A549 treated with DMSO at 1 μM for 4 hours (cell line): ENCODE measurements at places on chromosomes 1 and 21. TPM values are rescaled to one million over a fixed set of nuclear protein-coding genes. Genes with fewer than 3 reads are reported as not detected.

The SPRR3 gene
- total RNA-seq = not detected in 5 replicates

The SYNC gene
- 9.6 to 16.2 TPM (median 10.9 TPM) in 5 replicates for total RNA-seq

The SERPINC1 gene
- total RNA-seq = 0.07 TPM in 2 of 5 replicates, not detected in the others

The ANKRD35 gene
- total RNA-seq = not detected in 5 replicates

The GUCA2B gene
- total RNA-seq = 0.21 to 0.45 TPM in 2 of 5 replicates, not detected in the others

The IGSF3 gene
- total RNA-seq = 19.0 to 26.5 TPM (median 23.3 TPM) in 5 replicates

The CFHR4 gene
- total RNA-seq = not detected in 5 replicates

The DRAXIN gene
- total RNA-seq = 0.09 to 0.23 TPM (median 0.17 TPM) in 5 replicates

The PLEKHA6 gene
- 21.1 to 30.6 TPM (median 26.1 TPM) in 5 replicates for total RNA-seq

The TMEM61 gene
- total RNA-seq = 0.34 to 0.50 TPM (median 0.40 TPM) in 3 of 5 replicates, not detected in the others

The TMEM54 gene
- 30.5 to 45.4 TPM (median 39.3 TPM) in 5 replicates for total RNA-seq

The PTPRC gene
- total RNA-seq = not detected in 5 replicates

The FCGR3B gene
- not detected in 5 replicates for total RNA-seq

The C1orf105 gene
- not detected in 5 replicates for total RNA-seq

The RXFP4 gene
- total RNA-seq = not detected in 5 replicates

The BRDT gene
- total RNA-seq = not detected in 5 replicates

The RGS8 gene
- total RNA-seq = not detected in 5 replicates

The ANXA9 gene
- total RNA-seq = 0.57 to 1.0 TPM (median 0.67 TPM) in 5 replicates

The CYP4A11 gene
- not detected in 5 replicates for total RNA-seq

The FAM177B gene
- total RNA-seq = not detected in 5 replicates

The CTSS gene
- 15.2 to 19.7 TPM (median 16.0 TPM) in 5 replicates for total RNA-seq

The FGR gene
- total RNA-seq = 0.07 TPM in 1 of 5 replicates, not detected in the others

The CRYAA gene
- total RNA-seq = not detected in 5 replicates
